SW 1271 (cell line): ENCODE measurements at places on chromosomes 11 and 22.

GRCh38 chr11:126538071-126538470 is 182.6 kb downstream of the ST3GAL4 start:
- no peak for DNase-seq

DNA sequence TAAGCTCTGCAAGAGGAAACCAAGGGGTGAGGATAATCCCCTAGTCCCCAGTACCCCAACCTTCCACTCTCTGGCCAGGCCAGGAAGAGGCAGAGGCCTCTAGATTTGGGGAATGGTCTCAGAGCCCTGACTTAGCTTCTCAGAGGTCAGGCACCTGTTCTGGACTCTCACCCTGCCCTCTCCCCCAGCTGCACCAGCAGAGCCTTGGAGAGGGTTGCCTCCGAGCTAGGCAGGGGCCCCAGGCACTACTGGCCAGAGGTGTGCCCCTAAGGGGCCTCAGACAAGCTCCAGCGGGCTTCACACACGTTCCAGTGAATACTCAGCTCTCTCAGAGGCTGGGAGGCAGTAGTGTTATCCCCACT is 8.0 kb downstream of the FREY1 start:
- no peak for DNase-seq

- no peak for DNase-seq
Observed at GRCh38 chr11:41379084-41379483, 80.4 kb downstream of the LRRC4C start.

- no peak for DNase-seq
Observed at GRCh38 chr22:44574640-44575380, 76.8 kb upstream of the RTL6 start.

DNA sequence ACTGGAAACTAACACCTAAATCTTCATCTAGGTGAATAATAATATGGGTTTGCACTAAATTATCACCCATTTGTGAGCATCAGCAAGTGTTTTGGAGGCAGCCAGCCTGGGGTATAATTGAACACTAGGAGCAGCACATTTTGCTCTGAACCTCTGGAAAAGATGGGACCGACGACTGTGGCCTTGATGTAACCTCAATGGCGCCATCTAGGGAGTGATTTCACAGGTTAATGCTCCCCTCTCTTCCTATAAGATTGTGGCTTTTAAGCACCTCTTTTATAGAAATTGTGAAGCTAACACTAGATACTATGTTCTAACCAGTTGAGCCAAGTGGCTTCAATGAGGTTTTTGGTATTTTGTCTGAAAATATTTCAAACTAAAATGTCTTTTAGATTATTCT is 203.7 kb downstream of the NELL1 start:
- DNase-seq, result no peak

DNA sequence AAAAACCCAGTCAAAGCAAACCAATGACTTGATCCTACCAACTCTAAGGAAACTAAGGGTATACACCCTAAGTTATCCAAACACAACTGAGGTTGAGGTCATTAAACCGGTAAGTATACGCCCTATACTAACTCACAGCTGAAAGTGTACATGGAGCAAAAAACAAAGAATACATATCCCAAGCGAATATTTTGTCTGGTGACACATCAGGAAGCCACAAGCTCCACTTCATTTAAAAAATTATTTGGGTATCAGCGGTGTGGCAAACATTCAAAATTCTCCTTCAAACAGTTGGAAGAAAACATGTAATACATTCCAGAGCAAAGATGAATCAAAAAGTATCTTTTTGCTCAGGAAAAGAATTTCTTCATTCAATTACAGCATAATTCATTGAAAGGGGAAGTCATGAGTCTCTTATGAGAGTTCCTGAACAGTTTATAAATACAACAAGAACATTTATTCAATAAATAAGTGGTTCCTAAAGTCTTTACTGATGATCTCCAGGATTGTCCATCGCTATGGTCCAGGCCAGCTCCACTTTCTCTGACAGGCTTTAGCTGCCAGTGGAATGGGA is 4.5 kb upstream of the JAML start:
- no peak for DNase-seq

- DNase-seq, result no peak
Observed at GRCh38 chr11:121554552-121554951, 101.8 kb upstream of the SORL1-AS1 start.

- no peak for DNase-seq
Observed at GRCh38 chr22:42913874-42914510, 56.9 kb upstream of the ARFGAP3 start.

DNA sequence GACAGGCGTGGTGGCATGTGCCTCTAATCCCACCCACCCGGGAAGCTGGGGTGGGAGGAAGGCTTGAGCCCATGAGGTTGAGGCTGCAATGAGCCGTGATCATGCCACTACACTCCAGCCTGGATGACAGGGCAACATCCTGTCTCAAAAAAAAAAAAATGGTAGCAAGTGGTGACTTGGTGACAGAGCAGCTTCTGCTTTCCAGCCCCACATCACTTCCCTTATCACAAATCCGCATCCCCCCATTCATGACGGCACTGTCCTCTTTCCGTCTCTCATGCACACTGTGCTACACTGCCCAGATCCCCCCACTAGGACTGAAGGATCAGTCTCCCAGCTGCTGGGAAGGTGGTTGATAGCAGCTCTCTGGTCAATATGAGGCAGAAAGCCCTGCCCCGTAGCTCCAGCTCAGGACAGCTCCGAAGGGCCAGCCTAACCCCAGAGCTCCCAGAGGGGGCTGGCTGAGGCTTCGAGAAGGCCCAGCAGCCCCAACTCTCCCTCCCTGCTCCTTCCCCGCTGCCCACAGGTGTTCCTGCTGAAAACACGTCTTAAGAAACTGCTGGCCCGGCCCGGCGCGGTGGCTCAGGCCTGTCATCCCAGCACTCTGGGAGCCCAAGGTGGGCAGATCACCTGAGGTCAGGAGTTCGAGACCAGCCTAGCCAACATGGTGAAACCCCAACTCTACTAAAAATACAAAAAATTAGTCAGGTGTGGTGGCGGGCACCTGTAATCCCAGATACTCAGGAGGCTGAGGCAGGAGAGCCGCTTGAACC is 15.9 kb downstream of the PGA5 start:
- DNase-seq, result no peak

DNA sequence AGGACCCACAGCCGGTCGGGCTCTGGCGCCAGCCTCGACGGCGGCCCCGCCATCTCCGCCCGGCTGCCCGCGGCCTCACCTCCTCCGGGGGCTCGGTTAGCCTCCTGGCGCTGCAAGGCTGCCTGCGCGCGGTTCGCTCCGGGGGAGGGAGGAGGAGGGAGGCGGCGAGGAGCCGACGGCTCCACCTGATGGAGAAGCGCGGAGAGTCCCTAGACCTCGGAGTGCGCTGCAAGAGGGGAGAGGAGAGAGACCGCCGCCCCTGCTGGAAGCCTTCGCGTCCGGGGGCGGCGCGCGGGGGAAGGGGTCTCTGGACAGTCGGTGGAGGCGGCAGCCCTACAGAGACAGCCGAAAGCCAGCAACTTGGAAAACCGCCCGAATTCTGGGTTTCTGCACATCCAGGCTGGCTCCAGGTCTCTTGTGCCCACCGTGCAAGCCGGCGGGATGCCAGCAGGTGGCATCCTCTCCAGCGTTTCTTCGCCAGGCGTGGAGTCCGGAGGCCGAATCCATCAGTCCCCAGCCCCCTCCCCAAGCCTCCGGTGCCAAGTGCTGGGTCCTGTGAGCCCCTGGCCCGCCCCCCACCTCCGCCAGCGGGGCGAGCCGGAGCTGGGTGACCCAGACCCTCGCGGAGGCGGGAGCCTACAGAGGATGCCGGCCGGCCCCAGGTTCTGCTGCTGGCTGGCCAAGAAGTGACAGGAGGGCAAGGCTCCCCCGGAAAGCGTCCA is 2.9 kb upstream of the KIRREL3 start:
- DNase-seq, result no peak

GRCh38 chr22:26585104-26585790 is 4.7 kb downstream of the TPST2 start:
- DNase-seq, result peak; percentile 6

DNA sequence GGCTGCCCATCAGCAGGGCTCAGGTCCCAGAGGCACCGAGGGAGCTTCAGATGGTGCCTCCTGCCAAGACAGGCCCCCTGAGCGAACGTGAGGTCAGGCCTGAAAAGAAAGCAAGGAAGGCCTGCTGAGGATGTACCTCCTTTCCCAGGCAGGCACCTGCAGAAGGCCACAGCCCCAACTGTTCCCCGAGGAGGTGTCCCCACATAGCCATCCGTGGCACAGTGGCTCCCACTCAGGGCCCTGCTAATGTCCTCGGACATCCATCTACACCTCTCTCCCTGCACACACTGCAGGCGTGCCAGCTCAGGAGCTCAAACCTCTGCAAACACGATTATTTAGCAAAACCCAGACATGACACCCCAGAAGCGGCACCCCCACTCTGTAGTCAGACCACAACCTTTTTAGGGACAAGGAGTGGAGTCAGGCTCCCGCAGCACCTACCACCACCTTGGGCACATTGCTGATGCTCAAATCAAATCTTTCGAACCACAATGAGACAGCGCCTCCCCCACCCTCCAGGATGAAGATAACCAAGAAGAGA is 36.9 kb downstream of the SHANK2 start:
- DNase-seq, result no peak

DNA sequence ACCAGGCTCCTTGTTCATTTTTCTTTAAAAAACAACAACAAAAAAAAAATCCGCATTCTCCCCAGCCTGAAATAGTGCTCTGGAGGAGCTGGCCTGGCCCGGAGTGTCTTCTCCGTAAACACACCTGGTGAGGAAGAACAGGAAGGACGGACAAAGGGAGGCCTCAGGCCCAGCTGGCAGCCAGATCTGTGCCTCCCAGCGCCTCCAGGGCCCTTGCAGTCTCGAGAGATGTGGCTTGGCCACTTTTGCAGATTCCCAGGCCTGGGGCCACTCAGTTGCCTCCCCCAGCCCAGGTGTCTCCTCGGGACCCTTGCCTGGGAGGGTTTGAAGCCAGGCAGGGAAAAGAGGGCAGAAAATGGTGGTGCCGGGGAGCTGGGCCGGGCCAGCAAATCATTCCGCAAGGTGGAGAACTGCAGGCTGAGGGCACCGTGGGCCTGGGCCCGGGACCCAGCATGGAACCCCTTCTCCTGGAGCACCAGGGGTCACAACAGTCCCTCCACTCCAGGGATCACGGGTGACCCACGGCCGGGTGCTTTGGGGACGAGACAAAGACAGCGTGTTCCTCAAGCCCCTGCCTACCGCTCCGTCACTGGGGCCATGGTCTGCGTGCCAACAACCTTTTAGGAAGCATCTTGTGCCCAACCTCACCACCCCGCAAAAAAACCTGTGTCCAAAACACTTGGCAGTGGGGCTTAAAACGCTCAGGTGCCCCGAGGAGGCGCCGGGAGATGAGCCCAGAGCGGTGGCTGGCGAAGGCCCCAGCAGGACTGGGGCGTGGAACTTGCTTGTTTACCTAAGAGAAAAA is 67.1 kb upstream of the WNT7B start:
- no peak for DNase-seq

DNA sequence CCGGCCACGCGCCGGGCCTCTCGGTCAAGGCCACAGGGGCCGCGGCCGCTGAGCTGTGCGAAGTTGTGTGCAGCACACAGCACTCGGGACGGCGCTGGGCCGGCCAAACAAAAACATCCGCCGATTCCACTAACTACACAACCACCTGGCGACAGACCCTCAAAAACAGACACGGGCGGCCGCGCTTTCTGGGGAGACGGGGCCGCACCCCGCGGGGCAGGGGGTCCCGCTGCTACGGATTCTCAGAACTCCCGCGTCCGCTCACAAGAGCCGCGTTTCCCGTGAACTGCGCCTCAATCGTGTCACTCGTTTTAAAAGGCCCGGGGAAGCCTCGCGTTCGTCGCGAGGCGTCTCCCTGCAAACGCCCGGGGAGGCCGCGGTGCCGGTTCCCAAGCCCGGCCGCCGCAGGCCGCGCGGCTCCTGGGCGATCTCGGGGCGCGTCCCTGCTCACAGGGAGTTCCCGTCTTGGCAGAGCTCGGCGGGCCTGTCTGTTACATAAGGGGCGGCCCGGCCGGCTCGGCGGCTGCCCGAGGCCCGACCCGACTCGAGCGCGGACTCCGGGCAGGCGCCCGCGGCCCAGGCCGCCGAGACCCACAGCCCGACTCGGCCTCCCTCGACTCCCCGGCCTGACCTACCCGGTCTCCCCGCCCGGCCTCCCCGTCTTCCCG is 936 bp downstream of the BRD1 start:
- no peak for DNase-seq

GRCh38 chr11:101584655-101585054 is 848 bp upstream of the TRPC6 start:
- no peak for DNase-seq

GRCh38 chr22:24068377-24068680 is 57.2 kb downstream of the CABIN1 start:
- DNase-seq, result peak; percentile 5

- no peak for DNase-seq
Observed at GRCh38 chr11:61961570-61962212, 5.7 kb downstream of the FTH1 start.

- no peak for DNase-seq
Observed at GRCh38 chr11:63910675-63911074, 6.3 kb downstream of the RCOR2 start.

- DNase-seq, result no peak
Observed at GRCh38 chr11:65185171-65185570, 3.4 kb downstream of the CAPN1 start.

GRCh38 chr22:46992121-46992731 is 229.8 kb downstream of the TBC1D22A start:
- no peak for DNase-seq

DNA sequence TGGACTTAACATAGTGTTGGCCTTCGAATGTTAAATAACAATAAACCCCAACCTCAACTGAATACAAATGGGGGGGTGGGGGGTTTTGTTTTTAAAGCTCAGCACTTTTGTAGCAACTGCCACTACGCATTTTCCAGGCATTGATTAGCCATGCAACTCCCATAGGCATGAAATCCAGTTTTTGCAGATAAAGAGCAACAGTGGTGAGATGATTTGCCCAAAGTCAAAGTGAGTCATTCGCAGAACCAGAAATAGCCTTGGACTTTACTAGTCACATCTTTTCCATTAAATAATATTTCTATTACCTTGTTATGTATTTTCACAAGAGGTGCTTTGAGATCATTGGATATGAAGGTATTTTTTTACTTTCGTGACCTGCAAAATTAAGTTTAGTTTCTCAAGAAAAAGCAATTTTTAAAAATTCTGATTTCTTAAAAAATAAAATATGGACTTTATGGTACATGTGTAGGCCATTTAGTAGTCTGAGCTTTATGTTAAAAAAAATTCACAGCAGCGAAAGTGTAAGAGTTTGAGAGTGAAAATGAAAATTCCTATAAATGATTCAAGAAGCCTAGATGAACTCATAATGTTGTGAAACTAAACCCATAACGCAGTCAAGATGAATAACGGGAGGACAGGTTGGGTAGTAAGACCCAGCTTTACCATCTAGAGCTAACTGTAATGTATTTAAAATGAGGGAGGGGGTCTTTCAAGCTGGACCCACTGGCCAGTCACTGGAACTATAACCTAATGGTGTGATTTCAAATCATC is 1.9 kb upstream of the PHF21A start:
- DNase-seq, result no peak
